Stimulated activated CD4-positive, alpha-beta T cell treated with anti-CD3 and anti-CD28 coated beads, Interleukin-1b, Interleukin-23, amount 100 ng/mL, for 1 hour (primary cell): ENCODE measurements at places on chromosomes 5 and 9.

DNA sequence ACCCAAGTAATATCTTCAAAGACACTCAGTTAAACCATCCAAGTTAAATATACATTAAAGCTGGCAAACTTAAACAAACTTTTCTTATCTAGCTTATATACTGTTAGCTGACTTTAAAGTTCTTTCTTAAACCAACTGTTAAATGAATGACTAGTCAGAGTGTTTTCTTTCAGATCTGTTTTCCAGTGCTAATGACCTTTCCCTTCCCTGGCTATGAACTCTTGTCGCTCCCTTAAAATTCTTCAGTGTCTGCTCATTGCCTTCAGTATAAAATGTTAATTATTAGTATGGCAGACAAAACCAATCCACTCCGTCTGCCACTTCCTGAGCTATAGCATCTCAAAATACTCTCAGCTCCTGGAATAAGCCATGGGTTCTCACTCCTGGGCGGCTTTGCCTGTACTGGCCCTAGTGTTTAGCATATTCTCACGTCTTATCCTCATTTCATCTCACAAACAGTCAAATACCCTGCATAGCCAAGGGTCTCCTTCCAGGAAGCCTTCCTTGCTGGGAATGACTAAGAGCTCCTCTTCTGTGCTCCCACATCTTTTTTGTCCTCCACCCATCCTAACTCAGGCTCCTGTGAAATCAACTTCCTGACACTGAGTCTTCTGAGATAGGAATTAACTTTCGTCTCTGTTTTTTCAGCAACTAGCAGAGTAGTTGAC lies 87.7 kb downstream of the VCAN start:
- DNase-seq: no peak

DNA sequence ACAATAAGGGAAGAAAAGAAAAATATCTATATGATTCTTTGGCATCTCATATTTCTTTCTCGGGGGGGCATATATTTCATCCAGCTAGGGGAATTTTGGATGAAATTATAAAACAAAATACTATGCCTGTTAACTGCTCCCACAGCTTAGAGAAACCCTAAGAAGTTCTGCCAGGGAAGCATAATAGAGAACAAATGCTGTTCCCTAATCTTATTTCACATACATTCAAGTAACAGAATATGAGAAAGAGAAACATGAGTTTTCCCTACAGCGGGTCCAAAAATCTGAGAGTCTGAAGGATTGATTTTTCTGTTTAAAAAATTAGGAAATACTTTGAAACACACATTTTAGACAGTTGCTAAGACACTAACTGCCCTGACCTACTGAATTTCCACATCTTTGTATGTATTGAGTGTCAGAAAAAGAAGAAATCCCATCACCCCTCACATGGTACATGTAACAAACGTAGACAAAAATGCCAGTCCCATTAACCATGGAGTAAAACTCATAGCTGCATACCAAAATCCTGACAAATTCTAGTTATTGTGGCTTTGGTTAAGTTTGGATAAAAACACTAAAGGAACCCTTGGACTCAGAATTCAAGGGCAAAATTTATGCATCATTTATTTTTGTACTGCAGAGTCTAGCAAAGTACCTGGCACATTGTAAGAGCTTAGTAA lies 620.2 kb upstream of the DMAC1 start:
- no peak for DNase-seq

- no peak for DNase-seq
These were observed 49.6 kb downstream of the NDST1 start for GRCh38 chr5:150557509-150557872.

DNA sequence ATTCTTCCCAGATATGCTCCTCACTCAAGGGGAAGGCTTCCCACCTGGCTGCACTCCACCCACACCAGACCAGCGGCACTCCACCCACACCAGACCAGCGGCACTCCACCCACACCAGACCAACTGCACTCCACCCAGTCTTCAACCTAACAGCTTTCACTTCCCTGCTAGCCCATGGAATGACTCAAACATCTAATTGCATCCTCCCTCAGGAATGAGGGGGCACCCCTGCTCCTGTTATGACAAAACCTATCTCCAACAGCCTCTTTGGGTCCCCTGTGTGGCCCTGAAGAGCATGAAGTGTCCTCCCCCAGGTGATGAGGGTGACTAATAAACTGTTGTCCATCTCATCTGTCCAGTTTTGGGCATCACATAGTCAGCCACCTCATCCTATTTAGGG lies 556.6 kb upstream of the TUSC1 start:
- DNase-seq: no peak

DNA sequence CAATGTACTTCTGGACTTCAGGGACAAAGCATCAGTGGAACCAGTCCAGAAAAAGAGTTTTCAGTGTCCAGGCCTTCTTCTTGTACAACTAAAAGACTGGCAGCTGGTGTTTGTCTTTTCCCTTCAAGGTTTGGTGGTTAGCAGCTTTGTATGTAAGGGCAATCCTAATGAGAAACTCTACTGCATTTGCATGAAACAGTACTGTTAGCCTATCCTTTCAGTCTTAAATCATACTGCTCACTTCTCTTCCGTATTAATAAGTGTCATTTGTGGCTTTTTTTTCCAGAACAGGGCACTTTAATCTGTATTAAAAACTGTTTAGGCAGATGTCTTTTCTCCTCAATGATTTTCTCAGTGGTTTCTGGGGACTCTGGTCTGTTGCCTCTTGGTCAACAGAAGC lies 48.9 kb downstream of the FAM174A start:
- no peak for DNase-seq

- DNase-seq: no peak
These were observed 52.1 kb upstream of the RNU6ATAC start for GRCh38 chr9:134216449-134216951.

DNA sequence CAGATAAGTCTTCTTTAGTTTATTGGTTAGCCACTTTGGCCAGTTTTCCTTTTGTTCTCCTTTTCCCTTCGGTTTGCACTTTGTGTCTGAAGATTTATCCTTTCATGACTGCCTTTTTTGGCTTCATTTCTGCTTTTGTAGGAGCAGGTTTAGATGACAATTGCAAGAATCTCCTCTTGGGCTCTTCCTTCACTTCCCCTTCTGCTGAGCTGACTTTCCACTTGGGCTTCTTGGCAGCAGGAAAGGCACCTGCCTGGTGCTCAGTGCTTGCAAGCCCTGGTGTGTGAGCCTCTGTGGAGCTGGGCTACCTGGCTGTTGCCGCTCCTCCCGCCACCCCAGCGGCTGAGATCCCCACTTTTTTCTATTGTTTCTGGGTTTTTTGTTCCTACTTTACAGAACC lies 7.3 kb downstream of the CCDC112 start:
- DNase-seq: no peak

DNA sequence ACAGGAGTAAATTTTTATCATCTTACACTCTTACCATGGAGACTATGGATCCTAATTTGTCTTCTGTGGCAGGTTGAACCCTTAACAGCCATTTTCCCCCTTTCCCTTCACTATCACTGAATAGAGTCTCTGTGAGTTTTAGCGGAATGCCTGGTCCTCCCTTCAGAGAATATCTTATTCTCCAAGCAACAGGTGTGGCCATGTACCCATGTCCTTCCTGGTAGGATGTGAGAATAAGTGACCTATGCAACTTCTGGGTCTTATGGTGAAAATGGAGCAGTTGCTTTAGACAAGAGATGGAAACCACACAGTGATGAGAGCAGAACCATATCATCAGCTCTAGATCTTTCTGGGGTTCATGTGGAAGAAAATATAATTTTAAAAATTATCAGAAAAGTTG lies 312.6 kb downstream of the MCTP1 start:
- no peak for DNase-seq

- DNase-seq: no peak
These were observed 4.8 kb downstream of the FOXE1 start for GRCh38 chr9:97857606-97858392.

GRCh38 chr5:178398901-178399700 lies 166.5 kb upstream of the PHYKPL start:
- DNase-seq: no peak

DNA sequence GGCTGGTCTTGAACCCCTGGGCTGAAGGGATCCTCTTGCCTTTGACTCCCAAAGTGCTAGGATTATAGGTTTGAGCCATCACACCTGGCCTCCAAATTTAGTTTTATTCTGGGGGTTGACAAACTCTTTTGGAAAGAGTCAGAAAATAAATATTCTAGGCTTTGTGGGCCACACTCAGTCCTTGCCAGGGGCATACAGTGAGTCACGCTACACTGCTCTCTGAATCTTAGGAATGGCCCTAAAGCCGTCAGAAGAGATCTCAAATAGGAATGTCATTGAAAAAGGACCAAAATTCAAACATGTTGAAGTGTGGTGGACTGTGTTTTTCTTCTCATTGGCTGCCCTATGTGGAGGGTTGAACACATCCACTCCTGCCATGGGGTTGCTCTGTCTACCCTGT lies 127.7 kb upstream of the BASP1 start:
- no peak for DNase-seq

- no peak for DNase-seq
These were observed 104.5 kb downstream of the RFK start for GRCh38 chr9:76289703-76290102.
